ENCODE measurements at places on chromosomes 1 and 21. TPM values are rescaled to one million over a fixed set of nuclear protein-coding genes. Genes with fewer than 3 reads are reported as not detected.

The ATP1A4 gene
- total RNA-seq = not detected

The LCE6A gene
- total RNA-seq = not detected

The CYP4X1 gene
- not detected for total RNA-seq

DNA sequence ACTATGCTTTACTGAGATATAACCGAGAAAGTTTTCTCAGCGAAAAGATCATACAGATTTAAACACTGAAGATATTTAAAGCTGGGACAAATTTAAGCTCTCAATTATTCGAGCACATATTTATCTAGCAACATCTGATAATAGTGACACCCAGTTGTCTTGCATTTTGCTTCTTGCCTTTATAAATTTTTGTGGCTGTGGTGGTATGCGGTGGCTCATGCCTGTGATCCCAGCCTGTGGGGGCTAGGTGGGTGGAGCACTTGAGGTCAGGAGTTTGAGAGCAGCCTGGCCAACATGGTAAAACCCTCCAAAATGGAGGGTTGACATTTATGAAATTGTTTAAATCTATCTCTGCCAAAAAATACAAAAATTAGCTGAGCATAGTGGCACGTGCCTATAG is 312.2 kb downstream of the SPATA17 start:
- DNase-seq = no peak

- no peak for DNase-seq
Measured at GRCh38 chr1:17671741-17672140, 83.4 kb upstream of the ACTL8 start.

GRCh38 chr1:3364983-3365382 is 89.5 kb upstream of the ARHGEF16 start:
- no peak for DNase-seq

DNA sequence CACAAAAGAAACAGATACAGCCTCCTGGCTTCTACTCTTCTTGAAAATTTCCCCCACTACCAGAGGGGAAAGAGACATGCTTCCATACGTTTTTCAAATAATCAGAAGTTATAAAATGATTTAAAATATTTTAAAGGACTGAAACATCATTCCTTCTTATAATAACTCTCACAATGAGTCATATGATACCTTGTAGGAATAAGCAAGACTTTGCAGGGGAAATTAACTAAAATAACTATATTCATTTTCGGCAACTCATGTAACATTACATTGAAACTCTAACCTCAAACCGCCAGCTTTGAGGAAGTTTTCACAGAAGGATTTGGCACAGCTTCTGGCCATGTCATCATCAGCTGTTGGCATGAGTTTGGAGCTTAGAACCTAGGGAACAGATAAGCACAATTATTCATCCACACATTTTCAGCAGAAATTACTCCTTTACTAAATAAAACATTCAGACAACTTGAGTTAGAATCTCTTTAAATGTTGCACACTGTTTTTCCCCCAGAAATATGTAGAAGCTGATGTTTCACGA is 85.9 kb downstream of the USP24 start:
- DNase-seq = peak; percentile 43

DNA sequence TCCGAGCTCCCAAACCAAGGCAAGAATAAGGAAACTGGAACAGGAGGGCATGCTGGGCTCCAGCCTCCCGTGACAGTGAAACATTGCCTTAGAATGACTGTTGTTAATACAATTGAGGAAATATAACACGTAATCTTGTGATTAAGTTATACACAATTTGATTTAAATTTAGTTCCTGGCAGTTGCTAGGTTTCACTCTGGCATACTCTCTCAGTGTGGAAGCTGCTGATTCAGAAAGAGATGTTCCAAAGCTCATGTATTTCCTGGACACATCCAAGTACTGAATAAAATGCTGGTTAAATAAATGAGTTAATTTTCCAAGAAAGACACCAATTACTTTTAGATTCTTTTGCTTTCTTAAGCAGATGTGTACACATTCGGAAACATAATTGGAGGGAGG is 176.1 kb downstream of the GRIK1 start:
- DNase-seq = no peak

Data from fibroblast of villous mesenchyme (primary cell).